ENCODE measurements at places on chromosomes 2 and 18.

DNA sequence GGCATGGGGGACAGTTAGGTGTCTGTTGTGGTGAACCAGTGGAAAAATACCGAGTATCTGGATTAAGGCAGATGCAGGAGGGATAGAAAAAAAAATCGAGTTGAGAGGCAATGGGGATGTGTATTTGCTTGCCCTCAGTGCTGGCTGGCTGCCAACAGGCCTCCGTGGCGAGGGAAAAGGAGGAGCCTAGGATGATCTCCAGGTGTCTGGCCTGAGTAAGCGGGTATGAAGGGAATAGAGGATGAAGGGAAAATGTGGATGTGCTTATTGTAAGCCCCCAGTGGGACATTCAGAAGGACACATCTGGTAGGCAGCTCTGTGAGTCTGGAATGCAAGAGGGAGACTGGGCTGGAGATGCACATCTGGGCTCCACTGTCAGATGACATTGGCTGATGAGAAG, 22.8 kb downstream of the KCNS3 start:
- no peak for DNase-seq

DNA sequence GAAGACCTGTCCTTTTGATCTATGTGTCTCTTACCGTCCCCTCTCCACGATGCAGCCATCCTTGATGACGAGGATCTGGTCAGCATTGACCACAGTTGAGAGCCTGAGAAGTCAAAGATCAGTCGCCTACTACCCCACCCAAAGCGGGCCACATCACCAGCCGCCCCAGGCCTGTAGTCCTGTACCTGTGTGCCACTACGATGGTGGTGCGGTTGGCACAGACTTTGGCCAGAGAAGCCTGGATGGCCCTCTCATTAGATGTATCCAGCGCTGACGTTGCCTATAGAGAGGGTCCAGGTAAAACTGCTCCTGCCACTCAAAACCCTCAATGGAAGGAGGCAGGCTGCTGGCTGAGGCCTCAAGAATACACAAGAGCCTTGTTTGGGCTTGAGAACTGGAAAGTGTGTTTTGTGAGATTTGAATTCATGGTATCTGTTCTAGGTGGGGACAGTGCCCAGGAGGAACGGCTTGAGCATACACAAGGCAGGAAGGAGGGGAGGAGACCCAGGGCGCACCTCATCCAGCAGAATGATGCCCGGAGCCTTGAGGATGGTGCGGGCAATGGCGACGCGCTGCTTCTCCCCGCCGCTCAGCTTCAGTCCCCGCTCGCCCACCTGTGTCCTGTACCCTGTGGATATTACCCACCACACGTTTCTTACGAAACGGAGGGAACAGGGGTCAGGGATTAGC, 3.8 kb downstream of the ZFAND2B start:
- DNase-seq = no peak

GRCh38 chr2:200155652-200156051, 150.8 kb upstream of the SPATS2L start:
- no peak for DNase-seq

GRCh38 chr18:39825485-39826150, 2129.4 kb upstream of the PIK3C3 start:
- no peak for DNase-seq

DNA sequence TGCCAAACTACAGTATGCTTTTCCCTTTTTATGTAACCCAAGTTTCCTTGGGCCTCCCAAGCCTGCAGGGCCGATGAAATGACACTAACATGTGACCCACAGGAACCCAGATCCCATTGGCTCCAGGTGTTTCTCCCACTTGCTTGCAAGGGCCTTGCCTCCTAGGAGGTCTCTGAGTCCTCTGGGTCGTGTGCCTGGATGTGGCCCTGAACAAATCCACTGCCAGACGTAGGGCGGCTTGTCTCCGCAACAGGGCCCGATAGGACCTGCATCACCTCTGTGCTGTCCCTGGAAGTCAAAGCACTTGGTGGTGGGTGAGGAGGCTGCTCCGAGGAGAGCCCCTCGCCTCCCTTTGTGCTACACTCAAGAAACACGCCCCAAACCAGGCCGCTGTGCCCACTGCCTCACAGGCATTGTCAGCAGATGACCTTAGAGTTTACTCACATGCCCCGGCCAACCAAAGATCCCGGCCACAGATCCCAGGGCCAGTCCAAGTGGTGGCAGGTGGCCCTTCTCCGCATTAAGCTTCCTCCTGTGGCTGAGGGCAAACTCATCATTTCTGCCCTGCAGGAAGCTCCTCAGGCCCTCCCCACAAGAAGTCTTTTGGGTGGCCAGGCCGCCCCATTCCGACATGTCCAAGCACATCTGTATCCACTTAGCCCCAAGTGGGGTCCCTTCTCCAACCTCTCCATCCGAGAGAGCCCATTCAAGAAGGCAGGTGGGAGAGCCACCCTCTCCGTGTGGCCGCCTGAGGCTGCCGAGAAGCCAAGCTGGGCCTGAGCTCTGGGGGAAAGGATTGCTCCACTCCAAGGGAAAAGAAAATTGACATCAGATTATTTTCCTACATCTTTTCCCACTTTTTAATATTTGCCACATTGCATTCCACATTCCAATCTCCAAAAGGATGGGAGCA, 76.7 kb downstream of the GFPT1 start:
- DNase-seq = no peak

- no peak for DNase-seq
Measured at GRCh38 chr18:80187956-80188642, 59.2 kb downstream of the PARD6G start.

- no peak for DNase-seq
Measured at GRCh38 chr2:152038441-152038958, 60.3 kb downstream of the CACNB4 start.

GRCh38 chr2:239278941-239279365, 121.9 kb downstream of the HDAC4 start:
- DNase-seq = no peak

- DNase-seq = no peak
Measured at GRCh38 chr18:33583901-33584300, 5.9 kb downstream of the ASXL3 start.

DNA sequence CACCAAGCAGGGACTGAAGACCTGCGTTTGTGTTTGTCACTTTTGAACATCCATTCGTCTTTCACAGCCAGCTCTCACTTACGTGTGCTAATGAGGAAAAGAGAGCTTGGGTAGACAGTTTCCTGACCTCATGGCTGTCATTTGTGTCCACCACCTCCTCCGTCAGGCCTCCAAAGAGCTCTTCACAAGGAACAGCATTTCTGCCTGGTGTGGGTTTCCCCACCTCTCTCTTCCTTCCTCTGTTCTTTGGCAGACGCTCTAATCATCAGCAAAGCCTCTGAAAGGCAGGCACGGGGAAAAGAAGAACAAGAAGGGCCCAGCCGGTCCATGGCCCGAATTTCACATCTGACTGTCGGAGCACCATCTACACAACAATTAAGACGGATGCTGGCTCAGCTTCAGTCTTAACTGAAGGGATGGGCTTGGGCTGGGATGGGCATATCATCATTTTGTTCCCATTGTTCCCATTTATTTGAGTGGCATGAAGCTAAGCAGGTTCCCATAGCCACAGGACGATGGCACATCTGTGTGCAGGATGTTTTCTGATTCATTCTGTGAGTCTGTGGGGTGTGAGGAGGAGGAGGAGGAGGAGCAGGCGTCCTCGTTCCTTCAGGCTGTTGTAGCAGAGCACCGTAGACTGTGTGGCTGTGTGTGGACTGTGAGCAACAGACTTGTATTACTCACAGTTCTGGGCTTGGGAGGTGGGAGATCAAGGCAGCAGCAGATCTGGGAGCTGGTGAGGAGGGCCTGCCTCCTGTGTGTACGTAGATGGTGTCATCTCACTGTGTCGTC, 66.4 kb downstream of the TSHZ1 start:
- no peak for DNase-seq

DNA sequence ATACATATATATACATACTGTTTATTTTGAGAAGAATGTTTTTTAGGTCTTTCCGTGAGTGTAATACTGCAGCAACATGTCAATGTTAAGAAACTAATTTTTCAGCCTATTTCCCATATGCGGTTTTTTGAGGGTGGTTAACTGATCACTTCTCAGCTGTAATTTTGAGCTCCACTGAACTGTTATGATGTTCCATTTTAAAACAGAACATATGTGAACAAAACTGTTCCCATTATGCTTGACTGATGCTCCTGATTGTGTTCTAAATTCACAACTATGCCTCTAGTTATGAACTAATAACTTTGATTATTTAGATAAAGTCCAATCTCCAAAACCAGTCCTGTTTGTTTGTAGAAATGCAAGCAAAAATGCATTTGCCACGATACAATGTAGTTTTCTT, 511.2 kb upstream of the FSIP2 start:
- DNase-seq = no peak

DNA sequence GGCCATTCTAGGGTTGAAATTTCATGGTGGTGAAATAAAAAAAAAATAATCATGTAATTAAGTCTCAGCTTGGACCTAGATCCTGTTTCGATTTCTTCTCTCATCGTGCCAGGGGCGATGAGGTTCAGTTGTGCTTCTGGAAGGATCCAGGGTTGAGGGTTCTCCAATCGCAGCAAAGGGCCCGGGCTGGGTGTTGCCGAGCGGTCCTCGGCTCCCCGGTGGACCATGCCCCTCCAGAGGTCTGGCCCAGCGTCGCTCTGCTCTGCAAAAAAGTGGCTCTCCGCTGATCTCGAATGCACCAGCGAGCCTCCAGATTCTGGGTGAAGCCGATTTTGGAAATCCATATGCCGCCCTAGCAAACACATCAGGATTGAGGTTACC, 39.0 kb downstream of the EN1 start:
- no peak for DNase-seq

All from GM10248 (cell line).